ENCODE measurements at places on chromosomes 7 and 10. TPM values are rescaled to one million over a fixed set of nuclear protein-coding genes. Genes with fewer than 3 reads are reported as not detected.

The TCTN3 gene
- total RNA-seq: 37.3 TPM

The VSIR gene
- total RNA-seq: 0.31 TPM

The WAPL gene
- 61.4 TPM for total RNA-seq

The ELN gene
- 0.55 TPM for total RNA-seq

The TAS2R41 gene
- total RNA-seq: not detected

The ST8SIA6 gene
- total RNA-seq: 0.37 TPM

The HABP2 gene
- total RNA-seq: not detected

The OR2A42 gene
- not detected for total RNA-seq
